NCI-H1048 (cell line): ENCODE measurements at places on chromosomes 7 and 10.

- DNase-seq: no peak
Measured at GRCh38 chr7:127704211-127704610, 52.2 kb downstream of the SND1 start.

DNA sequence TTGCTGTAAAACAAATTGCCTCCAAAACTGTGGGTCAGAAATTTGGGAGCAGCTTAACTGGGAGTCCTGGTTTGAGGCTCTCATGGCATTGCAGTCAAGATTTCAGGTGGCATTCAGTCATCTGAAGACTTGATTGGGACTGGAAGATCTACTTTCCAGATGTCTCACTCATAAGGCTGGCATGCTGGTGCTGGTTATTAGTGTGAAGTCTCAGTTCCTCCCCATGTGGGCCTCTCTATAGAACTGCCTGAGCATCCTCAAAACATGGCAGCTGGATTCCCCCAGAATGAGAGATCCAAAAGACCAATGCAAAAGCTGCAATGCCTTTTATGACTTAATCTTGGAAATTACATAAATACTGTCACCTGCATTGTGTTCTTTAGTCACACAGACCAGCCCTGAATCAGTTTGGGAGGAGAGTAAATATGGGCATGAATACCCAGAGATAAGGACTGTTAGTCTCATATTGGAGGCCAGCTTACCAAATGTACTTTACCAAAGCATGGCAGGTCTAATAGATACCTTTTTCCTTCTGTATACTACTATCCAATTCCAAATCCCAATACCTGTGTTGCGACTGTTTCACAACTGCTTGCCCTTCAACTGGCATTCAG is 6.5 kb upstream of the HERPUD2 start:
- no peak for DNase-seq

DNA sequence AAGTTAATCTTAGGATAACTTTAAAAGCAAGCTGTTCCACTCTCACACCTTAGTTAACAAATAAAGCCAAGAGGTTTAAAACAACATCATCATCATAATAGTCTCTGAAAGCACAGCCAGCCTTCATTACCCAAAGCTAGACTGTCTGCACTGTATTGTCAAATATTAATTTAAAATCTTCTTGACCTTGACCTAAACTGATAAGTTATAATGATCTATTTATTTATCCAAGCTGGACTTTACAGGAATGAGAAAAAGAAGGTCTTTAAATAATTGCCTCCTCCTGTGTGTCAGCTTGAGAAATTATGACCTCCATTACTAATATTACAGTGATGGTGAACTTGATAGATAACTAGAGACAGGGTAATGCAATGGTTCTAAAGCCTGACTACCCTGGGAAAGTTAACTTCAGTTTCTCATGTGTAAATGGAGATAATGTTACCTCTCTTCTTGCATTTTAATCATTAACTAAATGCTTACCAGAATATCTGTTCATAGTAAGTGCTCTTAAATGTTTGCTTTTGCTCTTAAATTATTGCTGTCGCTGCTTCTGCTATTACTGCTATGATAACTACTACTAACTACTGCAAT is 111.0 kb downstream of the KAT6B start:
- no peak for DNase-seq

- DNase-seq: no peak
Measured at GRCh38 chr7:134996097-134996550, 9.8 kb downstream of the AGBL3 start.

DNA sequence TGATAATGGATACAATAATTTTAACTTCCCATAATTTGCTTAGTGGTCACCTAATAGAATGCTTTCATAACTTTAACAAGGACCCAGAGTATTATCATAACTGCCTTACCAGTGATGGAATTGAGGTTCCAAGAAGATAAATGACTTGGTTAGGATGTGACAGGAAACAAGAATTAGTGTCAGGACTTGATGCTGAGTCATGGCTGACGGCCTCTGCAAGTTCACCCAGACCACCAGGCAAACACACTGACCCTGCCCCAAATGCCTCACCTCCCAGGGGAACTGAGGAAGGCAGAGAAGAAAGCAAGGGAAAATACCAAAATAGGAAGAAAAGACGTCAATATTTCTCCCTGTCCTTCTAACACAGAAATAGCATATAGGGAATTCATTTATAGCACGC is 636.3 kb downstream of the PARD3 start:
- no peak for DNase-seq

DNA sequence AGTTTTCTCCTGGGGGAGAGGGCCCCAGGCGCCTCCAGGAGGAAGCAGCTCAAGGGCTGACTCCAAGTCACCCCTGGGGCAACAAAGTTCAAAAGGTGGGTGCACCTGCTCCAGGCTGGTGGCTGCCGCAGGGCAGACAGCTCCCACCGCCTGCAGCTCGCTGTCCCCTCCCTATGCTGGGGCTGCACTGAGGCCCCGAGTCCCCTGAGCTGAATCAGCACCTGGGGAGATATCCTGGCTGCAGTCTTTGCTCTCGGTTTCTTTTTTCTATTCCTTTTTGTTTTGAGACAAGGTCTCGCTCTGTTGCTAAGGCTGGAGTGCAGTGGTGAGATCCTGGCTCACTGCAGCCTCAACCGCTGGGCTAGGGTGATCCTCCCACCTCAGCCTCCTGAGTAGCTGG is 183.4 kb downstream of the DNAJB6 start:
- no peak for DNase-seq

DNA sequence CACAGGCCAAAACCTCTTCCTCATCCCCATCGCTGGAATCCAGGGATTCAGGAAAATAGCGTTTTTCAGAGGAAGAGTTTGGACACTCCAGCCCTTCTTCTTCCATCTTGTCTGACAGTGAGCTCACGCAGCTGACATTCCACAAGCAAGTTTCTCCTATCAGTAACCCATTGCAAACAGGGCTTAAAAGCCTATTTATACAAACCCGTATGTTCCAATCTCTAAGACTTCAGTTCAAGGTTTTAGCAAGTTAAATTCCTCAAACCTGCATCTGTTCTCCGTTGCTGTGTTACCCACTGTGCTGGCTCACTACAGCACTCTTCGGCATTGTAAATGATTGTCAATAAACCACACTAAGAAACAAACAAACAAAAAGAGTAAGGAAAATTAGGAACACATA is 373 bp downstream of the DHX32 start:
- DNase-seq: no peak

DNA sequence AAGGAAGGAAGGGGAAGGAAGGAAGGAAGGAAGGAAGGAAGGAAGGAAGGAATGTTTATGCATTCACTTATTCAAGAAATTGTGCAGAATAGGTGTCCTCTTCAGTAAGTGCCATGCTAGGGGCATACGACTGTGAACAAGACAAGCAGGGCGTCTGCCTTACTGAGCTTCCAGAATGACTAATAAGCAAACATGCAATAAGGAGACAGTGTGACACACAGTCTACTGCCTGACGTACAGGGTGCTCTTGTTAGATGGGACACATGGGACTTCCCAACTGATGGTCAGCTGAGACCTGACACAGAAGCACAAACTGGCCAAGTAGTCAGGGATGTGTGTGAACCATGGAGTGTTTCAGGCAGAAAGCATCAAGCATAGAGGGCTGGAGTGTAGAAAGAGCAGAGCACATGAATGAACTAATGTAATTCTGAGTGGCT is 18.2 kb downstream of the DNAJC12 start:
- no peak for DNase-seq

DNA sequence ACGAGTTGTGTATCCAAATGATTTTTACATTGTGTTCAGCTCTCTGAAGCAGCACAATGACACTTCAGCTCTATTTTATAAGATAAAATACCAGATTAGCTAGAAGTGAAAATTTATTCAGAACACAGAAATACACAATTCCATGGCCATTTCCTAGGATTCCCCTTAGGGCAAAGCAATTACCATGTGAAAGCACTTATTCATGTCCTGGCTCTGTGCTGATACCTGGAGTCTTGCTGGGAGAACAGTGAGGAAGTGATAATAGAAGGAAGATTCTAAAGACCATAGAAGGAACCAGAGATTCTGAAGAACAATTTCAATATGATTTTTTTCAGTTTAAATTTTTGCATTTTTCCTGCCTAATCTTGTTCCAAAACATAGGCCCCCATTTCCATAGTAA is 657.4 kb upstream of the ZWINT start:
- peak; percentile 40 for DNase-seq

GRCh38 chr7:125670926-125671572 is 741.4 kb upstream of the POT1 start:
- no peak for DNase-seq

DNA sequence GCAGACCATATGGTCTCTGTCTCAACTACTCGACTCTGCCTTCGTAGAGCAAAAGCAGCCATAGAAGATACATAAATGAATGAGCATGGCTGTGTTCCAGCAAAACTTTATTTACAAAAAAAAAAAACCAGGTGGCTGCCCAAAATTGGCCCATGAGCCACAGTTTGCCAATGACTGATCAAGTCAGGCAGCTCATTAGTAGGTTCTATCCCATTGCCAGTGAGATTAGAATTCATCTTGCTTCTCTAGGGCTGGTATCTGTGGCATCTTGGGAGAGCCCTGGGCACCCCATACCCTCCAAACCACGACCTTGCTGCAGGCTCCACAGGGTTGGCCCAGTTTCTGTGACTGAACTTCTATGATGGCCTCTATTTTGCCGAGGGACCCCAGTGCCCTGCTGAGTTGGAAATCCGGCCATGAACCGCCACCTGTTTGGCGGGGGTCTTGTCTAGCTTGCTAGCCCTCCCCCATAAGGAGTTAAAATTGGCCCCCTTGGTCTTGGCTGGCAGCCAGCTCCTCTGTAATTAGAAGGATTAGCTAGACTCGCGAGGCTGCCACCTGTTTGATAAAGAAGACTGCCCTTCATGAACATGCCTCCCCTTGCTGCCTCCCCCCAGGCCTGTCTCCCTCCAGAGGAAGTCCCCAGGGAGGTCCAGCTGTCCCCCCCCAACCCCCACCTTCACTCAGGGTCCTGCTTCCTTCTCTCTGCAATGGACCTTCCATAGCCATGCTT is 83.9 kb downstream of the CHN2 start:
- no peak for DNase-seq

- DNase-seq: no peak
Measured at GRCh38 chr7:40105879-40106473, 28.4 kb downstream of the MPLKIP start.

DNA sequence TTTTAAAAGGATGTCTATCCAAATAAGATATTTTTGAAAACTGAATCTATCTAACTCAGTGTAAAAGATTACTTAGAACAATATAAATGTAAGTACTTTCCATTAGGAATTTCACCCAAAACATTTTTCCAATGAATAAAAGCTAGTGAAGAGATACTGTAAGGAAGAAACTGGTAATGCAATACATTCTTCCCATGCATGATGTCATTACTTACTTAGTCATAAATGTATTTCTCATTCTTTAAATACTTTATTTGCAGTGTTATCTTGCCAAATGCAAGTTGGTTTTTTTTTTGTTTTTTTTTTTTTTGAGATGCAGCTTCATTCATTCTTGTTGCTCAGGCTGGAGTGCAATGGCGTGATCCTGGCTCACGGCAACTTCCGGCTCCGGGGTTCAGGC is 265.6 kb downstream of the PHF14 start:
- no peak for DNase-seq

DNA sequence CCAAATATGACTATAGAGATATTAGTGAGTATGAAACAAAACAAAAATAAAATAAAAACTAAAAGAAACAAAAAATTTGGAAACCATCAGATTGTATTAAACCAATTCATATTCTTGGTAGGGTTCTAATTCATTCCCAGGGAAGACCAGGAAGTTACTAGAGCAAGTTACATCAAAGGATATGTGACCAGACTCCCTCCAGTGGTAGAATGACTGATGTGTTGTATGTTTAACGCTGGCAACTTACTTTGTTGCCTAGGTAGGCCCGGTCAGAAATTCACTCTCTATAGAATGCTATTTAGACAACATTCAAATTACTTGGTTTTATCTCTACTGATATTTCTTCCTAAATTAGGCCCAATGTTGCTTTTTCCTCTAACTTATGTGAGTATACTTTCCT is 5.2 kb downstream of the PHYHIPL start:
- no peak for DNase-seq

GRCh38 chr10:35819736-35820135 is 177.6 kb upstream of the FZD8 start:
- DNase-seq: no peak

DNA sequence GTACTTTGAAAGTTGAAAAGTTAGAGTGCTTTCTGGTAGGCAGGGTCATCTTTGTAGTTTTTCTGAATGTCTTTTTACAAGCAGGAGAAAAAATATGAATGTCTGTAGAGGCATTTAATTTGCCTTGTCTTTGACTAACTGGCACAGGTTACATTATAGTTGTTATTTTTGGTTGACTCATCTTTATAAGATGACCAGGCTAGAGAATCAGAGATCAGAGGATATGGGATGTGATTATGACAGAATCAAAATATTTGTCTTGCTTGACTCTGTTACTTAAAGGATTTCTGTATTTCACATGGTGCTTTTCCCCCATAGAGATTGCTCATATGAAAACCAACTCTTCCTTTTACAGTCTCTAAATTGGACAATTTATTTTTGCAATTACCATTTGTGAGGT is 2.4 kb downstream of the ZMYND11 start:
- no peak for DNase-seq

- no peak for DNase-seq
Measured at GRCh38 chr10:131698232-131698631, 202.6 kb upstream of the PPP2R2D start.

DNA sequence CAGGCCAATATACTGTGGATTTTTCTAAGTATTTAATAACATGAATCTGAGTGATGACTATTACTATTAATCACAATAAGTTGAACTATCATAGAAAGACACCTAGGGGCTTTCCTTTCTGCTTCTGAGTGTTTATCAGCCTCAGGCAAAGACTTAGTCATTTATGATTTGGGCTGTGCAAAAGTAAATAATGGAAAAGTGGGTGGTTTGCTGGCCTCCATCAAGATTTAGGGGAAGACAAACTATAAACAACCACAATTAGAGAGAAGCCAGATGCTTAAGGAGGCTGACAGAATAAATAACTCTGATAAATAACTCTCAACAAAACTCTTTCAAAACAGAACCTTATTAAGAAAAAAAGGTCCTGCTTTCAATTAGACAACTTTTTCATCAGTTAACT is 64.7 kb downstream of the MACC1 start:
- DNase-seq: no peak

DNA sequence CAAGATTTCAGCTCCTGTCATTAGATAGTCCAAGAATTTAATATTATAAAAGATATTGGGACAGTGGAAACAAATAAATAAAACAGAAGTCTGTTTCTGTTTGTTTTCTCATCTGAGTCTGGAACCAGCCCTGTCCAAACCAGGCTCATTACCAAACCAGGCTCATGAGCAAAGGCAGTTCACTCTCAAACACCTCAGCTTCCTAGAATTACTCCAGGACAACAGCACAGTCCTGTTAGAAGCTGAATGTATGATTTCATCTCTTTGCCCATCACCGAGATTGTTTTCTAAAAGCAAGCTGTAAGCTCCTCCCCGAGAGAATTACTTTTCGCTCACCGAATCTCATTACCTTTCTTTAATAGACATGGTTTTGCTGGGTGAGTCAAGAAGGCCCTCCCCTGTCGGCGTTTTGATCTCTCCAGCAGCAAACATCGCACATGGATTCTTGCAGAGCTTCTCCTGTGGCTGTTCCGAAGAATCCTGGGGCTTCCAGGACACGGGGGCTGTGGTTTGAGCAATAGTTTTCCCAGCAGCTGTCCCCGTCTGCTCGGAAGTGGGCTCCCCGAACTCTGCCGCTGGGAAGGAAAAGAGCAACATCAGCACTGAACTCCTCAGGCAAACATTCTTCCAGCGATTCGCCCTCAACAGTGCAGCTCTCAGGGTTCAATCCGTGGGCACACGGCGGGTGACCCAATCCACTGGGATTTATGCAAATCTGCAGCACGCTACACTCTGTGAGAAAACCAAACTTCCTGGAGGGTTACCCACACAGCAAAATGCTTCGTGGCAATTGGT is 112.5 kb downstream of the SVIL start:
- no peak for DNase-seq
